ENCODE measurements at places on chromosomes 3 and 15.

DNA sequence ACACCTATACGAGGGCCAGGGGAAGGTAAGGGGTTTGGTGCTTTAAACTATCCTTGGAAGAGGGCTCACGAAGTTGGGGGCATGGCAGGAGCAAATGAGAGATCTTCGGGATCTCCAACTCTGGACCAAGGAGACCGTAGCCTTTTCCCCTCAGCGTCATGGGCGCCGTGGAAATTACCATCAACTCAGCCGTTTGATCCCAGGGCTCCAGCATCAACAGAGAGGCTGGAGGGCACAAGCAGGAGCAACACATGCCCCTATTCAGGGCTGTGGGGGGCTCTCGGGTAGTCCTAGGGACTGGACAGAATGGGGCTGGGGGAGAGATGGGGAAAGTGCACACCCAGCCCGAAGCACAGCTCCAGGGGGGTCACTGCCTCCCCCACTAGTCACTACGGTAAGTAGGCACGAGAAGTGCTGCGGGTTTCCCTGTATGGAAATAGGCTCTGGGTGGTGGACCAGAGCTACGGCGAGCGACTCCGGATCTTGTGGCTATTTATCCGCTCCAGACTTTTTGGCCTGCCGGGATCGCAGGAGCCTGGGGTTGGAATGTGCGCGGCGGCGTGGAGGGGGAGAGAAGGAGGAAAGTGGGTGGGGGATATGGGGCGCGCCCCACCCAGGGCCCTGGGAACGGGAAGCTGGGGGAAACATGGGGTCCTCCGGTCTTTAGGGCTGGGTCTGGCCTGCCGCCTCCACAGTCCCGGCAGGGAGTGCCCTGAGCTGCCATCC, 539 bp upstream of the LAMB2 start:
- peak; percentile 89 for DNase-seq

- no peak for DNase-seq
These were observed 41.2 kb downstream of the KLF13 start for GRCh38 chr15:31367730-31368344.

DNA sequence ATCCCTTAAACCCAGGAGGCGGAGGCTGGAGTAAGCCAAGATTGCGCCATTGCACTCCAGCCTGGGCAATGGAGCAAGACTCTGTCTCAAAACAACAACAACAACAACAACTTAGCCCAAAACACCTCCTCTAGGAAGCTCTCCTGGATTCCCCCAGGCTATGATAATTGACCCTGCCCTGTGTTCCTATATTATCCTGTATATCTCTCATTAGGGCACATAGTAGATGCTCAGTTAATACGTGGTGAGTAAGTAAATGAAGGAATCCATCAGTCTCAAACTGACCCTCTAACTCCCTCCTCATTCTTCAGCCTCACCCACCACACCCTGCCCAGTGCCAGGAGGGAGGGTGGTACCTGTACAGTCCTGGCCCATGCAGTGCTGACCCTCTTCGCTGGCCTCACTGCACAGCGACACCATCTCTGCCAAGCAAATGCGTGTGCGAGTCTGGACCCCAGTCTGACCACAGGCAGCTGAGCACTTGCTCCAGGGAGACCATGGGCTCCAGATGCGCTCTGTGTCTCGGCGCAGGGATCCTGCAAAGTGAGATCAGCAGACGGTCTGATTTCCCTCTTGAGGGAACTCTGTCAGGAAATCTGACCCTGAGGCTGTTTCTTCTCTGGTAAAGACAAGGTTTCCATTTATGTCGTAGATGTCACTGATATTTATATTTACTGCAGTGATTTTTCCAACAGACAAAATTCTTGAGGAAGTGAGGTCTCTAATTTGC, 6.2 kb downstream of the CILP start:
- DNase-seq = no peak

GRCh38 chr3:99330281-99330680, 308.1 kb upstream of the COL8A1 start:
- DNase-seq = no peak
